GM06990 (cell line): ENCODE measurements at places on chromosomes 7 and 10.

- DNase-seq = peak; percentile 43
Observed at GRCh38 chr10:5890452-5890915, 441 bp downstream of the FBH1 start.

- peak; percentile 35 for DNase-seq
Observed at GRCh38 chr10:70293169-70293843, 9.5 kb upstream of the NPFFR1 start.

DNA sequence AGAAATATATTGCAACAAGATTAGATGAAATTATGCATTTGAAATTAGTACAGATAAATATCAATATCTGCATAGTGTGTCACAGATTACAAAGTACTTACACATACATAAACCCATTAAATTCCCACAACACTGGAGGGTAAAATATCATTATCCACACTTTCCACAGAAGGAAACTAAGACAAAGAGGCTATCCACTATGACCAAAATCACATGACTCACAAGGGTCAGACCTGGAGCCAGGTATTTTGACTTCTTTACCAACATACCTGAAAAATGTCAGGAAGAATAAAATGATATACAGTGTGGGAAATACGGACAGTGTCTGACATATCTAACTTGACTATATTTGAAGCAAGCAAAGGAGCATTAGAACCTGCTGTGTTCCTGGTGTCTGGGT, 34.1 kb downstream of the HYCC1 start:
- DNase-seq = no peak

- DNase-seq = no peak
Observed at GRCh38 chr10:131726967-131727366, 173.8 kb upstream of the PPP2R2D start.
